NCI-H1436 treated with DMSO at 0.1 percent for 48 hours (cell line): ENCODE measurements at places on chromosomes 4 and X.

- no peak for DNase-seq
These were observed at the start of gene ARHGAP6 for GRCh38 chrX:11665168-11666111. ARHGAP6 (minus strand) TSS chrX:11665920; CDS start chrX:11664828, 1,092 bp downstream.

GRCh38 chr4:147840838-147841738 is 109.2 kb downstream of the ARHGAP10 start:
- DNase-seq: no peak

DNA sequence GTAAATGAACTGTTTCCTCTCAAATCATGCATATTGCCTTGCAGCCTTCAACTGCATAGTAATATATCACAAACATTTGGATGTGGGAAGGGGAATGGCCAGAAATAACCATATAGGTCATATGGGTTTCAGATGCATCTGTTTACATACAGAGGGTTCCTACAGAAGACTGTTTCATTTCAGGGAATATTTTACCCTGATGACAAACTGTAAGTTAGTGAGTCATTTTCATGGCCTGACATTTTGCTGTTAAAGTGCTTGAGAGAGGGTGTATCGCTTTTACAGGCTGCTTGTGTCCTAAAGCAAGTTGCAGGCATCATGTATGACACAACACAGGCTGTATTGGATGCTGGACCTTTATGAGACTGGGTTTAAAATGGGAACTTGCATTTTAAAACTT is 25.5 kb upstream of the AMOT start:
- no peak for DNase-seq

GRCh38 chr4:93865650-93866049 is 37.1 kb downstream of the ATOH1 start:
- no peak for DNase-seq

DNA sequence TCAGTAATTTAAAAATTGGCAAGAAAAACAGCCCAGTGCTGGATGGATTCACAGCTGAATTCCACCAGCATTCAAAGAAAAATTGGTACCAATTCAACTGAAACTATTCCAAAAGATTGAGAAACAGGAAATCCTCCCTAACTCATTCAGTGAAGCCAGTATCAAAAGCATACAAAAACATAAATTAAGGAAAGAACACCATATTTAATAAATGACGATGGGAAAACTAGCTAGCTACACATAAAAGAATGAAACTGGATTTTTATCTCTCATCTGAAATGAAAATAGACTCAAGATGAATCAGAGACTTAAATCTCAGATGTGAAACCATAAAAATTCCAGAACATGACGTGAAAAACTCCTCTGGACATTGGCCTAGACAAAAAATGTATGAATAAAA is 516.8 kb upstream of the SPANXN1 start:
- DNase-seq: no peak

- peak; percentile 4 for DNase-seq
These were observed at the start of gene CCNB3 for GRCh38 chrX:50204364-50204899. CCNB3 (plus strand) TSS chrX:50204765; CDS start chrX:50285164, 80,399 bp downstream.

GRCh38 chr4:592825-593520 is 16.9 kb upstream of the TMEM271 start:
- no peak for DNase-seq

DNA sequence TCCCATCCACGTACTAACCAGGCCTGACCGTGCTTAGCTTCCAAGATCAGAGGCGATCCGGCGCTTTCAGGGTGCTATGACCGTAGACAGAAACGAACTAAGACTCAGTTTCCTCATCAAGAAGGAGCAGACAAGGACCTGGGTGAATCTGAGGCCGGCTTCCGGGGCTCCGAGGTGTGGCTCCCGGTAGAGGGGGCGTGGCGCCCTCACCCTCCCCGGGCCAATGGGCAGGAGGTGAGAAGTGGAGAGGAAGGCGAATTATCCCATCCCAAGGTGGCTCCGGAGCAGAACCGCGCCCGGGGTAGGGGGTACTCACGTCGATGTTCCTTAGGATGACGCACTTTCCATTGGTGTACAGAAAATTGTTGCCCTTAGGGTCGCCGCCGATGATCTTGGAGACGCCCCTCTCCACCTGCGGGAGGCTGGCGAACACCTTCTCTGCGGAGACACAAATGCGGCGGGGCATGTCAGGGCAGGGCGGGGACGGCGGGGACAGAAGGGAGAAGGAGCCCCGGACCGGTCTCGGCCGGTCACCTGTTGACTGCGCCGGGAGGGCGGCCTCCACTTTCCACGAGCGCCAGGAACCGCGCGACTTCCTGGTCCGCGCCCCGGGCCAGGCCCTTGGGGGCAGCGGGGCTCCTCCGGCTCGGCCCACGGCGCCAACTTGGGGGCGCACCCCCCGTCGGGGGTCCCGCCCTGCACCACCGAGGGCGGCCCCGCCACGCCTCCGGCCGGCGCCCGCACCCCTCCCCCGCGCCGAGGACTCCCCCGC is 616 bp downstream of the WDR1 start:
- no peak for DNase-seq

DNA sequence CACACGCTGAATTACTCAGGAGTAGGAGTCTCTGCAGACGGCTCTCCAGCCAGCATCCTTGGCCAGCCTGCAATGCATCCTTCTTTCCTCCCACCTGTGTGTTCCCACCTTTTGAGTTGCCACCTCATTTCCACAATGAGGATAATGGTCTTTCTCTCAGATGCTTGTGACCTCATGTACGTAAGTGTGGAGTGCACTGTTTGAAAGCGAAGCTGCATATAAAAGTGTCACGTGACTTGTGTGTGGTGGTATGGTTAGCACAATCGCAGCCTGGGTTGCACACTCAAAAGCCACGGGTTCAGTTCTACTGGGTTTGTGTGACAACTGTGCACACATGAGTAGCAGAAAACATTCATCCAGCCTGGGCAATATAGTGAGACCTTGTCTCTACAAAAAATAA is 12.0 kb upstream of the MFAP3L start:
- DNase-seq: no peak

DNA sequence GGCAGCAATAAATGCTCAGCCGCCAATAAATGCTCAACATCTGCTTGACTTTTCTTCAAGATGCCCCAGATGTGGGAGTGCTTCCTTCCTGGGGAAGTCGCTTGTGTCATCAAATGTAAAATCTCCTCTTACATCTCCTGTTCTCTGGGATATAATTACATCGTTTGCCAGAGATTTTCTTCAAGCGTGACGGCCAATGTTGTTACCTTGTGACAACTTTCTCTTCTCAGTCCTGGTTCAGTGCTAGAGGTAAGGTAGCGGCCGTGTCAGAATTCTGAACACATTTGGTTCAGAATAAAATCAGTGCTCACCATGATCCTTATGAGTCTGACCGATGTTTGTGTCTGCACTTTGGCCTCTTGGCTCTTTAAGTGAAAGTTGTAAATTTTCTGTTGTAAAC is 102.5 kb downstream of the ASMT start:
- no peak for DNase-seq

DNA sequence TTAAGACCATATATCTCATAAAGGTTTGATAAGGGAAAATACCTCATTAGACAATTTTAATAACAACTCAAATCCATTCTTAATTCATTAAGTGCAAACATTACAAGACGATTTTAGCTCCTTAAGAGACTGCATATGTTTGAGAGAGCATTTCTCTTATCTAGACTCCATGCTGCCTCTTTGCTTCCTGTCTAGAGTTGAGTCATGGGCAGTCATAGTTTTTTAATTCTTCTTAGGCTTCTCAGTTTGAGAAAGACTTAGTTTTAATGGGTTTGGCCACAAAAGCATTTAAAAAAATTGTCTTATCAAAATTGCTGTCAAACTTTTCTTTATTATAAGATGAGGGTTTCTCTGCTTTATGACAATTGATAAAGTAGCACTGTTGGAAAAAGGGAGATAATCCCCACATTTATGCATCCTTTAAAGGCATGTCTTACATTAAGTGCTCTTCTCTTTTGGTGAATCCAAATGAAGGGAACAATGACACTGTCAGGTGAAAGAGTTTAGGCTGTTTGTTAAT is 713.4 kb downstream of the PCDH18 start:
- no peak for DNase-seq

DNA sequence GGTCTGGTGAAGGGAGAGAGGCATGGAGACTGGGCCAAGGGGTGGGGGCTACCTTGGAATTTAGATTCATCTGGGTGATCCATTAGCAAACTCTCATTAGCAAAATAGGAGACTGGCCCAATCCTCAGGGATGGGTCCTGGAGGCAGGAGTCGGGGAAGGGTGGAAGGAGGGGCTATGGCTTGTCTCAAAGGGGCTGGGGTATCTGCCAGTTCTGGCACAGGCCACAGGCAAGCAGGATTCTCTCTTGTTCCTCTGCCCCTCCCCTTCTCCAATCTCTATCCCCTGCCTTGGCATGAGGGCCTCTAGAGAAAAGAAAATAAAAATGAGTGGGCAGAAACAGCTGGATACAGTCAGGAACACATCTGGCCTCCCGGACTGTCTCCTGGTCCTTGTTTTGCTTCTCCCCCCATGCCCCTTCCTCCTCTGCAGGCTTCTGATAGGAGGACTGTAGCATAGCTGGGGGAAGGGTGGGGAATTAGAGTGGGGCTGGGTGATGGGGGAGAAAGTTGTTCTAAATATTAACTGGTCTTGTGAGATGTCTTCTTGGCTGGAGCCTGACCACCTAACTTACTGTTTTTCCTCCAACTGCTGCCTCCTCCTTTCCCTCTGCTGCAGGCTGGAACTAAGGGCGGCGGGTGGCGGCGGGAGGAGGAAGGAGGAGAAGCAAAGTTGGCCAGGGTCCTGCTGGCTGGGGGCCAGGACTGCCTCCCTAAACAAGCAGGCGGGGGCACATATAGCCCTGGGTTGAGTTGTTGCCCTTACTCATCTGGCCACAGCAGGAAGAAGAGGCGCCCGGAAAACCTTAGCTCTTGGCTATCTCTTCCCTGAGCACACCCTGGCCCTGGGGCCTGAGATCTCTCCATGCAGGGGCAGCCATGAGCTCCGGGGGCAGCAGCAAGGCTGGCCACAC is 53.3 kb upstream of the LAS1L start:
- no peak for DNase-seq

DNA sequence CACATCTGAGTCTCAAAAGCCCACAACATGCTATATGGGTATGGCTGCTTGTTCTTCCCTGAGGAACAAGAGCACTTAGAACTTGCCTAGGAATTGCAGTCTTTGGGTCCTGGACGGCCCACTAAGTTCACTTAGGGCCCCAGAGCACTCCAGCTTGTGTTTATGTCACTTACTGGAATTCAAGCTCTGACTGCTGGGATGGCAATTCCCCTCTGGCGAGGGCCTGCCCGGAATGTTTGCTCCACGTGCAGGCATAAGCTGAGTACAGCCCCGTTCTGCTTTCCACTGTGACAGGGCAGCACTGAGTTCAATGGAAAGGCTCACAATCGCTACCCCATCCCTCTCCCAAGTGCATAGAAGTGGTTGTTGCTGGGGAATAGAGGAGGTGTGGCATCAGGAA is 25.9 kb upstream of the RASSF6 start:
- DNase-seq: no peak

- no peak for DNase-seq
These were observed 24.9 kb downstream of the TKTL2 start for GRCh38 chr4:163448540-163449203.

GRCh38 chr4:45410701-45411210 is 684.4 kb upstream of the GNPDA2 start:
- DNase-seq: no peak

DNA sequence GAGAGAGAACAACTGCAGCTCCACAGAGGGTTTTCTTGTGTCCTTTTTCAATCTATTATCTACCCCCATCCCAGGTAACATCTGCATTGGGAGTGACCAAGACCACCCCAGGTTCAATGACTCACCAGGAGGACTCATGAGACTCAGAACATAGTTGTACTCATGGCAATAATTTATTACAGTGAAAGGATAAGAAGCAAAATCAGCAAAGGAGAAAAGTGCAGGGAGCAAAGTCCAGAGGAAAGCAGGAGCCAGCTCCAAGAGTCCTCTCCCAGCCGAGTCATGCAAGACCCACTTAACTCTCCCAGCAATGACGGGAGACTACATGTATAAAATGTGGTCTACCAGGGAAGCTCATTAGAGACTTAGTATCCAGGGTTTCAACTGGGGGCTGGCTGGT is 129.5 kb upstream of the RBPJ start:
- DNase-seq: no peak

- DNase-seq: no peak
These were observed 6.4 kb downstream of the RBM3 start for GRCh38 chrX:48580662-48581061.

DNA sequence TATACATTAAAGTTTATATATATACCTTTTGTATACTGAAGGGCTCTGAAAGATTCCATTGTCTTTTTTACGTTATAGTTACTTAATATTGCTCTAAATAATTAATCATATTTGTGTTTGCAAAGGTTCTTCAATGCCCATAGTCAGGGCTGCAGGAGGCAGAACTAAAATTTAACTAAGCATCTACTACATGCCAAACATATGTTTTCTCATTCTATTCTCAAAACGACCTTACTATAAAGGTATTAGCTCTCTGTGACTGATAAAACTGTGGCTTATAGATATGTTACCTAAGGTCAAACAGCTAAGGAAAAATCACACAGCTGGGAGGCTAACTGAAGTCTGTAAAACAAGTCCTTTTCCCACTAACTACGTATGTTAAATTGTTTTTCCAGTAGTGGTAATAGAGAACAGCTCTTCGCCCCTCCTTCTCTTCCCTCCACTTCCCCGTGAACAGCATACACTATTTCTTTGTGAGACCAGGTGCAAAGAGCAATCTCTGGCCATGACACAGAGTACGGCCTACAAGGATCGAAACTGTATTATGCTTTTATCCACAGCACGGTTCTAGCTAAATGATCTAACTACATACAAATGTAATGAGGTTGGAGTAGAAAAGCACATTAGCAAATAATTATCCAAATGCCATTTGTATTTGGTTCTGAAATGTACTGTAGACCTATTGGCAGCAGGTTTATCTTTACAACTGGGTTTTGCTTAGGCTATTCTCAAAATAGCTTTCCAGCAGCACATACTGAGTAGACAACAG is 1.7 kb downstream of the CNOT6L start:
- no peak for DNase-seq

GRCh38 chrX:123267220-123267619 is 83.1 kb downstream of the GRIA3 start:
- DNase-seq: no peak

DNA sequence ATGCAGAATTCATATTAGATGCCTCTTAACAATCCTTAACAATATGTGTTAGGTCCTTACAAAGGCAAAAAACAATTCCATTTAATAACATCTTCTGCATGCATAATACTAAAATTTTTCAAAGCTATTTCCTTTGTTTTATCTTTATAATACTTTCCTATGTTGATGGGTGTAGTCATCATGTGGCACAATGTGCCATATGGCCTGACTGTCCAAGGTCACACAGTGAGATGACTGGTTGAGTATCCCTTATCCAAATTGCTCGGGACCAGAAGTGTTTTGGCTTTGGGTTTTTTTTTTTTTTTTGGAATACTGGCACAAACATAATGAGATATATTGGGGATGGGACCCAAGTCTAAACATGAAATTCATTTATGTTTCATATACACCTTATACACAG is 77.7 kb downstream of the NR3C2 start:
- DNase-seq: no peak

GRCh38 chr4:41644288-41644914 is 104.1 kb downstream of the PHOX2B start:
- DNase-seq: no peak
